ENCODE measurements at places on chromosomes 7 and 10.

DNA sequence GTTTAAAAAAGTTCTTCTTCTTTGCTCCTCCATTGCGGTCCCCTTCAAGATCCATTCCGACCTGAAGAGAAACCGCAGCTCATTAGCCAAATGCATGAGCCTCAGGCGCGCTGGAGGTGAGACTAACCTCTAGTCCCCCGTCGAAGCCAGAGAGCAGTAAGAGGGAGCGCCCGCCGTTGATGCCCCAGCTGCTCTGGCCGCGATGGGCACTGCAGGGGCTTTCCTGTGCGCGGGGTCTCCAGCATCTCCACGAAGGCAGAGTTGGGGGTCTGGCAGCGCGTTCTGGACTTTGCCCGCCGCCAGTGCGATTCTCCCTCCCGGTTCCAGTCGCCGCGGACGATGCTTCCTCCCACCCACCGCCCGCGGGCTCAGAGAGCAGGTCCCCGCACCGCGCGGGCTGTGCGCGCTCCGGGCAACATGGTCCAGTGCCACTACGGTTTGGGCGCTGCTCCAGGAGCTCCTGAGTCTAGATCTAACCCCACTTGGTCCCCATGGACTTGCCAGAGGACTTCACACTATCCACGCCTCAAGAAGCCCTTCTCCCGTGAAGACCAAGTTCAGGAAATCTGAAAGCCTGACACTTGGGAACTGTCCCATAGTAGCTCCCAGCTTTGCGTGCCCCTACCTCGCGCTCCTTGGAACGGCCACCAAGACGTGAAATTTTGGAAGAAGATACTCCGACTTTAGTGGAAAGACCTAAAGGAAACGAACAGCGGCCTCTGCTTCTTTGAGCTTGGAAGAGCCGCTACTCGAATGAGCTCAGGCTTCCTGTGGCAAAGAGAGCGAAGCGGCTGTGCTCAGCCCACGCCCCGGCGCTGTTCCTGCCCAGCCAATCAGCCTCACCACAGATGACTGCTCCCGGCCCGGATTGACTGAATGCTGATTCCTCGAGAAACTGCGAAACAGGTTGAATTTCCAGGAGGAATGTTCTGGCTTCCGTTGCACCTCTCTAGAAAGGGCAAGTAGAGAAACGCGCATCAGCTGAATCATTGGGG lies at the start of gene ABCB1:
TSS of gene ABCB1 (minus strand) at position 755 of the 995 bp plus-strand sequence. CDS start at position 55, 700 bp downstream.
- no peak for DNase-seq

GRCh38 chr7:38813768-38814167 lies 95.2 kb downstream of the VPS41 start:
- DNase-seq: no peak

DNA sequence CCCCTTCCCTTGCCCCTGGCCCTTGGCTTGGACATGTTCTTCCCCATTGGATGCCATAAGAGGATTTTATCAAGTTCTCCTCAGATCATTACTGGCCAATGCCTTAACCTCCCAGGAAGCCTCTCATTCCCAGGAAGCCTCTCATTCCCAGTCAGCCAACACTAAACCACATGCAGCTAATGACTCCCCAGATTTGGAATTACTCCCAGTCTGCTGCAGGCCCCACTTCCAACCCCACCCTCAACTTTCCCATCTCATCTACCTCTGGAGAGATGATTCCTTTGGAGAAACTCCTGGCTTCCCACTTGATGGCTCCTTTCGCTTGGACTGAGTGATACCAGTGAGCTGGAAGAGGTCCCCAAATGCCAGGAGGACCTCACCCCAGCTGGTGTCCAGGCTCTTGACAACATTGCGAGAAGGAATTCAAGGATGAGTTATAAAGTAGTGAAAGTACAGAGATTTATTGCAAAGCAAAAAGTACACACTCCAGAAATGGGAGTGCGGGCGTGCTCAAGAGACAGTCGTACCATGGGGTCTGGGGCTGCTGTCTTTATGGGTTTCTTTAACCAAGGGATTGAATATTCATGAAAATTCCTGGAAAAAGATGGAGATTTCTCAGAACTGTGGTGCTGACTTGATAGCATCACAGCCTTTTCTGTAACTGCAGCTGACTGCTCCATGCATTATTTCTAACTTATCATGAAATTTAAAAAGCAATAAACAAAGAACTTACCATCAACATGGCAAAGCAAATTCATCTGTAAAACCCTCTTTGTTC lies 117.2 kb upstream of the ADCY1 start:
- DNase-seq: no peak

DNA sequence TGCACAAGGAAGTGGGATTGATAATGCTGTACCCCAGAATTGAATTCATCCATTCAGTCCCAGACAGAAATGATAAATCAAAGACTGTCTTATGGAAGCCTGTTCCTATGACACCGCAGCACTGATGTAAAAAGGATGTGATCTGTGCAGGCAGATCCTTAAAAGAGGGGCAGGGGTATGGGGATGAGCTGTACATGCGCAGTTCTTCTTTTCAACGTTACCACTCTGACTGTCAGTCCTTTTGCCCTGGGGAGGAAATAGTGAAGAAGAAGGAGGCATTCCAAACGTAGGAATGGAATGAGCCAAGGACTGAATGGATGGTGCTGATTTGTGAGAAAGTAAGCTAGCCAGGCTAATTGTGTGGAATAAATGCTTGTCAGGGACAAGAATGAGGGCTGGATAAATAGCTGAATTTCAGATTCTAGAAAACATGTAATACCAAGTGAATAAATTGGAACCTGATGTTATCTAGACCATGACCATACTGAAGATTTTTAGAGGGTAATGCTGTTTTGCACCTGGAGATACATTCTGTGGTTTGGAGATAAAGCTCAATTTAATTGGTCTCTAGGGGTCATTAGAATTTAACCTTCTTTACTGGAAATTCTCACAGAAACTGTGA lies 509.3 kb downstream of the SORCS3 start:
- DNase-seq: no peak
